ENCODE measurements at places on chromosomes 1 and 21. TPM values are rescaled to one million over a fixed set of nuclear protein-coding genes. Genes with fewer than 3 reads are reported as not detected.

GRCh38 chr1:153537376-153537730, 1.6 kb upstream of the S100A6 start:
- DNase-seq: no peak

LCE3D gene
- not detected for total RNA-seq

DNA sequence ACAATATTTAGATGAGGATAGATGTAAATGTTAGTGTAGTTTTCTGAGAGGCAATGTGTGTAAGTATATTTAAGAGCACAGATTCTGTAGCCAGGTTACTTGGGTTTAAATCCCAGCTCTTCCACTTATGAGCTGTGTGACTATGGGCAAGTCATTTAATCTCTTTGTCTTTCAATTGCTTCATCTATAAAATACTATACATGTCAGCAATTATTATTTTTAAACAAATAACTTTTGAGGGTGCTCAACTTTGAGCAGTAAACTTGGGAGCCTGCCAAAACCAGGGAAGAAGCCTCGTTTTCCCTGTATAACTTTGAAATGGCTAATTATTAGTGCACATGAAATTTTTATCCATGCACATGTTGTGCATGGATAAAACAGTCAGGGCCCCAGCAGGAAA, 222.8 kb downstream of the FOXD2 start:
- DNase-seq: no peak

DNA sequence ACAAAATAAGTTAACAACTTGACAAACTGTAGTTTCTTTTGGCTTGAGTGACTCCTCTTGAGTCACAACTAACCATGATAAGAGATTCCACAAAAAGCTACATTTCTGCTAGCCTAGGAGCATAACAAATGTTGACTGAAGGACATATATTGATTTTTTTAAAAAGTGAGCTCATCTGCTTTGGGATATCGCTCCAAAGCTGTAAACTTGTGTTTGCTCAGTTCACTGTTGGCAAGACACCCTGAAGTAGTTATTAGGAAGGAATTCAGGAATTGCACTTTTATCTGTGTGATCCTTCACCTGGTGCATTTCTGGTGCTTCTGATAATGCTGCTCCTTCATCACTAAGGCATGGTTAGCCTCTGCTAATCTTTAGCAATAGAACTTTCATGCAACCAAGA, 23.7 kb downstream of the RWDD3 start:
- no peak for DNase-seq

DNA sequence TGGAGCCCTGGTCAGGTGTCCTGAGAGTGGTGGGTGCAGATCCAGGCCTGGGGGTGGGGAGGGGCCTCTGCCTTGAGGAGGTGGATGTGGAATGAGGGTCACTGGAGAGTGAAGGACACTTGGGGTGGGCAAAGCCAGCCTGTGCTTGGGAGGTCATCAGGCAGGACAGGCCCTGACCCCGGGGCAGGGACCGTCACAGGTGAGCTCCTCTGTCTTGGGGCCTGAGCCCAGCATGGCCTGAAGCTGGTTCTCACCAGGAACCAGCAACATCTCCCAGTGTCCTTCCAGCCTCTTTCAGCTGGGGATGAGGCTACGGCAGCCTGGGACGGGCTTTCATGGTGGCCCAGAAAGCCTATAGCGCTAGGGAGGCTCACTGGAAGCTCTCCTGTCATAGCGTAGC, 831 bp upstream of the KRTAP10-2 start:
- DNase-seq: no peak

PMVK gene
- total RNA-seq: 13.5 TPM

DNA sequence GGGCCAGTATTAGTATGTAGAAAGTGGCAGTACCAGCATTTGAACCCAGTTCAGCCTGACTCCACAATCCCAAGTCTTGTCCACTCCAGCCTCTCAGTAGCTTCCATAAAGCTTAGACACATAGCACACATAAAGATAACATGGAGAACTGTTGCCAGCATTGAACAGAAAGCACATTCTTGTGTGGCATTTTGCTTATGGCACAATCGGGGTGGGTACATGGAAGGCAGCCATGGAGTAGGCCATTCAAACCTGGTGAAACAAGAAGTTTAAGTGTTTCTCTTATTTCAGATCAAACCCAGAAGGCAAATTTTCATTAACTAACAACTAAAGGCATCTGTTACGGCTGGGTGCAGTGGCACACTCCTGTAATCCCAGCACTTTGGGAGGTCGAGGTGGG, 102.7 kb downstream of the HIVEP3 start:
- DNase-seq: no peak

FAM72C gene
- not detected for total RNA-seq

THEMIS2 gene
- 53.3 TPM for total RNA-seq

- no peak for DNase-seq
Observed at GRCh38 chr21:15761507-15762100, 31.8 kb downstream of the USP25 start.

GRCh38 chr21:41361786-41362604, at the start of gene MX2:
Gene MX2, plus strand, starts transcription at chr21:41362027. Its CDS starts 14,880 bp downstream, at chr21:41376907.
- DNase-seq: peak; percentile 91

GRCh38 chr1:152160576-152160975, 1.5 kb upstream of the RPTN start:
- DNase-seq: no peak

RCSD1 gene
- total RNA-seq: 149 TPM

DMBX1 gene
- total RNA-seq: not detected

TEKT2 gene
- not detected for total RNA-seq

DNA sequence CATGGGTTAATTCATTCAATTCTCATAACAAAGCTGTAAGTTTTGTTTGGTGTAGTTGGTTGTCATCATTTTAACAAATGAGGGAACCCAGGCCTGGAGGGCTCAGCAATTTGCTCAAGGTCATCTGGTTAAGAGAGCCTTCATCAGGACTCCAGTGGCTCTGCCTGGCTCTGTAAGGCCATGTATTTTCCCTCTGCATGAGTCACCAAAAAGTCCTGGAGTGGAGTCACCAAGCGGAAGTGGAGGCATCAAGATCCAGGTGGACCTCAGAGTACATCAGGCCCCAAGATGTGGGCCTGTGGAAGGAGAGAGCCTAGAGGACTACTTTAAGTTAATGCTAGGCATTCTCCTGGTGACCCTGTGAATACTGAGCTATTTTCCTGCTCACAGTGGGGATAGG, 30.0 kb upstream of the RBM15 start:
- no peak for DNase-seq

C1orf87 gene
- not detected for total RNA-seq
